ENCODE measurements at places on chromosomes 13 and 19.
A peak's percentile ranks its signal among the peaks of the same experiment; 100 is the strongest.

GRCh38 chr13:110123041-110123809, 183.7 kb downstream of the COL4A1 start:
- DNase-seq: no peak

- peak; percentile 93 for DNase-seq
Measured at GRCh38 chr19:56121180-56122167, at the start of gene ZNF787. Gene ZNF787 (minus strand): TSS chr19:56121295. CDS start chr19:56103217, 18,078 bp downstream.

- DNase-seq: no peak
Measured at GRCh38 chr19:41957161-41957837, 1.8 kb downstream of the RABAC1 start.

GRCh38 chr19:46265217-46265828, 31.5 kb upstream of the HIF3A start:
- DNase-seq: peak; percentile 71

DNA sequence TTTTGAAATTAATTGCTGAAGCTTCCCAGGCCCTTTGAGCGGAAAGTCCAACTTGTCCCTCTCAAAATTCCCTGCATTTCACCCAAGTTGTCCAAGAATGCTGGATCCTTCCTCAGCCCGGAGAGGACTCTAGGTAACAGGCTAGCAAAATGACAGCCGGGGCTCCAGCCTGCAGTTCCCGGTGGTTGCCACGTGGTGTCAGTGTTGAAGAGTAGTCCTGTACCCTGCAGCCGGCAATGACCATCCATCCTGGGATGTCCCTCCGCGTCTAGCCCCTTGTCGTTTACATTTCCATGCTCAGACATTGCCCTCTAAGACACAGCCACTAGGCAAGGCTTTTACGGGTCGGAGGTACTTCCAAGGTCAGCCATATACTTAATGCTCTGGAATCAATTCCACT, 31.4 kb upstream of the MTIF3 start:
- no peak for DNase-seq

GRCh38 chr19:28794301-28794700, 418.6 kb downstream of the UQCRFS1 start:
- DNase-seq: no peak

- DNase-seq: no peak
Measured at GRCh38 chr13:40172149-40172591, 494.3 kb downstream of the FOXO1 start.

- no peak for DNase-seq
Measured at GRCh38 chr13:43362556-43362955, 339.2 kb downstream of the DNAJC15 start.

DNA sequence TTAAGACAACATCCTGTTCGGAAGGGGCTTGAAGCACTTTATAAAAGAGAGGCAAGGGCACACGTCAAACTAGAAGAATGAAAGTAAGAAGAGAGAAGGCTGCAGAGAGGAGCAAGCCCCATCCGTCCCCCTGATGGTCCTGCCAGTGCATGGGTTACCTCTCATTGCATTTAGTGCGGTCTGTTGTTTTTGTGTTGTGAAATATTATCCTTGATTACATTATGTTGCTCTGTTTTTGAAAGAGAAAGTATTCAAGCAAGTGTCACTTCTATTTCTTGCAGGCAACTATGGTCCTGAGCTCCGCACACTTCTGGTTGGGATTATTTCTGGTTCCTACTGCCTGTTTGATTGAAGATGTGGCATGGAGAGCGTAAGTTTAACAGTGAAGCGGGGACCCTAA, 90.5 kb downstream of the SHISA2 start:
- DNase-seq: no peak

DNA sequence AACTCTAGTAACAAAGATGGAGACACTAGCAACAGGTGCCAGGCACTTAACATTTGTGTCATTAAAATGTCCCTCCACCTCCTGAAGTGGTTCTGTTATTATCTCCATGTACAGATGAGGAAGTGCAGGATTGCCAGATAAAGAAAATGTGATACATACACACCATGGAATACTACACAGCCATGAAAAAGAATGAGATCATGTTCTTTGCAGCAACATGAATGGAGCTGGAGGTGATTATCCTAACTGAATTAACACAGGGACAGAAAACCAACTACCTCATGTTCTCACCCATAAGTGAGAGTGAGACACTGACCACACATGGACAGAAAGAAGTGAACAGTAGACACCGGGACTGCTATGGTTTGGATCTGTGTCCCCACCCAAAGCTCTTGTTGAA, 60.5 kb downstream of the ZNF557 start:
- DNase-seq: no peak

- no peak for DNase-seq
Measured at GRCh38 chr19:41859213-41859617, 840 bp upstream of the RPS19 start.

GRCh38 chr19:52691215-52691610, 43.6 kb downstream of the ZNF611 start:
- DNase-seq: no peak

GRCh38 chr19:38373907-38374331, 452 bp upstream of the PSMD8 start:
- no peak for DNase-seq

- DNase-seq: no peak
Measured at GRCh38 chr13:27920677-27921420, 1.0 kb downstream of the PDX1 start.

- DNase-seq: no peak
Measured at GRCh38 chr13:97934590-97934989, 18.9 kb upstream of the IPO5 start.

GRCh38 chr19:2381148-2381820, 21.2 kb downstream of the TMPRSS9 start:
- peak; percentile 76 for DNase-seq

DNA sequence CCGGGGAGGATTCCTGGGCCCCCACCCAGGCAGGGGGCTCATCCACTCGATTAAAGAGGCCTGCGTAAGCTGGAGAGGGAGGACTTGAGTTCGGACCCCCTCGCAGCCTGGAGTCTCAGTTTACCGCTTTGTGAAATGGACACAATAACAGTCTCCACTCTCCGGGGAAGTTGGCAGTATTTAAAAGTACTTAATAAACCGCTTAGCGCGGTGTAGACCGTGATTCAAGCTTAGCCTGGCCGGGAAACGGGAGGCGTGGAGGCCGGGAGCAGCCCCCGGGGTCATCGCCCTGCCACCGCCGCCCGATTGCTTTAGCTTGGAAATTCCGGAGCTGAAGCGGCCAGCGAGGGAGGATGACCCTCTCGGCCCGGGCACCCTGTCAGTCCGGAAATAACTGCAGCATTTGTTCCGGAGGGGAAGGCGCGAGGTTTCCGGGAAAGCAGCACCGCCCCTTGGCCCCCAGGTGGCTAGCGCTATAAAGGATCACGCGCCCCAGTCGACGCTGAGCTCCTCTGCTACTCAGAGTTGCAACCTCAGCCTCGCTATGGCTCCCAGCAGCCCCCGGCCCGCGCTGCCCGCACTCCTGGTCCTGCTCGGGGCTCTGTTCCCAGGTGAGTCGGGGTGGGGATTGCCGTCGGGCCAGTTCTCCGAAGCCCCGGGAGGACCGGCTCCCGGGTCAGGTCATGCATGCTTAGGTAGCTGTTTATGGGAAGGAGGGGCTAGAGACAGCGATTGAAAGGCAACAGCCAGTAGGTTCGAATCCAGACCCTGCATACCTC, at the start of gene ICAM1:
ICAM1 (plus strand) TSS at position 505 of the 779 bp plus-strand sequence; CDS start at position 545, 40 bp downstream.
- DNase-seq: peak; percentile 43

GRCh38 chr13:22061371-22061805, 390.5 kb downstream of the FGF9 start:
- no peak for DNase-seq

DNA sequence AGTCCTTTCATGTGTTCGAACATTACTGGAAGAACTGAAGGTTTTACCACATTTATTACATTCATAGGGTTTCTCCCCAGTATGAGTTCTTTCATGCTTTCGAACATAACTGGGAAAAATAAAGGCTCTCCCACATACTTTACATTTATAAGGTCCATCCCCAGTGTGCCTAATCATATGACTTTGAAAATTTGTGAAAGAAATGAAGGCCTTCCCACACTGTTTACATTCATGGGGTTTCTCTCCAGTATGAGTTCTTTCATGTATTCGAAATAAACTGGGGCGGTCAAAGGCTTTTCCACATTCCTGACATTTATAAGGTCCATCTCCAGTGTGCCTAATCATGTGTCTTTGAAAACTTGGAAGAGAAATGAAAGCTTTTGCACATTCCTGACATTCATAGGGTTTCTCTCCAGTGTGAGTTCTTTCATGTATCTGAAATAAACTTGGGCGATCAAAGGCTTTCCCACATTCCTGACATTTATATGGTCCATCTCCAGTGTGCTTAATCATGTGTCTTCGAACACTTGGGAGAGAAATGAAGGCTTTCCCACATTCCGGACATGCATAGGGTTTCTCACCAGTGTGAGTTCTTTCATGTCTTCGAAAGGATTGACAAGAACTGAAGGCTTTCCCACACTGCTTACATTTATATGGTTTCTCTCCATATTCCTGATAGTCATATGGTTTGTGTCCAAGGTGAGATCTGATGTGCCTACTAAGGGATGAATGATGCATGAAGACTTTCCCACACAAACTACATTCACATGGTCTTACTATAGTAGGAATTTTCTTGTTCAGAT, 24.0 kb downstream of the ZNF564 start:
- DNase-seq: no peak

- no peak for DNase-seq
Measured at GRCh38 chr19:16571822-16572331, 338 bp downstream of the SLC35E1 start.

DNA sequence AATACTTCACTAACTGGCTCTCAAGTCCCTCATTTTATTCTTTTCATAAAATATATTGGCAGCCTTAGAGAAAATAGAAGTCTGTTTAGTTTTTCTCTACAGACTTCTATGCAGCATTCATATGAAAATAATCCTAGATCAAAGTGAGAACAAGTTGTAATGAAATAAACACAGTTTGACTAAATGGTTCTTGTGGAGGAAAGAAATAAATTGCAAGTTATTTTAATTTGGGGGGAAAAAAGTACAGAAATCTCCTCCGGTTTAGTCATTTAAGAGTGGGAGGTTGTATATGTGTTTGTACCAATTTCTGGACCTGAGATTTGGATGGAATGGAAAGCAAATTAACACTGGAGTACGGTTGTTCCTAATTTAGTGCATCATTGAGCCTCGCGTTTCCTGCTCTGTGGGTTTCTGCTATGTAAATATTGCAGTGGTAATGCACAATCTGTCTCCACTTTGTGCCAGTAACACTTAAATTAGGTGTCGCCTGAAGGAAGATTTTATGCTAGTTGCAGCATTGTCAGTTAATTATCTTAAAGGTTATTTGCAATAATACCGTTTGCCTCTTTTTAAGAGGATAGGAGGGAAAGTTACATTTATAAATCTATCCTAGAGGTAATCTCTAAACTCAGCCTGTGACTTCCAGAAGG, 100.2 kb downstream of the ZIC5 start:
- DNase-seq: no peak

DNA sequence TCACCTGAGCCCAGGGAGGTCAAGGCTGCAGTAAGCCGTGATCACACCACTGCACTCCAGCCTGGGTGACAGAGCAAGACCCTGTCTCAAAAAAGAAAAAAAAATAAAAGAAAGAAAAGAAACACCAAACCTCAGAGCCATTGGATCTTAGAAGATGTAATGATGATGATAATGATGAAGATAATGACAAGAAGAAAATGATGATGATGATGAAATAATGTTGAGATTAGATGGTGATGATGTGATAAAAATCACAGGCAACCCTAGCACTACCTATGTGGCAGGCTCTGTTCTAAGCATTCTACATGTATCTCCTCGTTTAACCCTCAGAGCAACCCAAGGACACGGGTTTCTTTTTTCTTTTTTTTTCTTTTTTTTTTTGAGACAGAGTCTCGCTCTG, 20.1 kb upstream of the HNRNPUL1 start:
- no peak for DNase-seq

DNA sequence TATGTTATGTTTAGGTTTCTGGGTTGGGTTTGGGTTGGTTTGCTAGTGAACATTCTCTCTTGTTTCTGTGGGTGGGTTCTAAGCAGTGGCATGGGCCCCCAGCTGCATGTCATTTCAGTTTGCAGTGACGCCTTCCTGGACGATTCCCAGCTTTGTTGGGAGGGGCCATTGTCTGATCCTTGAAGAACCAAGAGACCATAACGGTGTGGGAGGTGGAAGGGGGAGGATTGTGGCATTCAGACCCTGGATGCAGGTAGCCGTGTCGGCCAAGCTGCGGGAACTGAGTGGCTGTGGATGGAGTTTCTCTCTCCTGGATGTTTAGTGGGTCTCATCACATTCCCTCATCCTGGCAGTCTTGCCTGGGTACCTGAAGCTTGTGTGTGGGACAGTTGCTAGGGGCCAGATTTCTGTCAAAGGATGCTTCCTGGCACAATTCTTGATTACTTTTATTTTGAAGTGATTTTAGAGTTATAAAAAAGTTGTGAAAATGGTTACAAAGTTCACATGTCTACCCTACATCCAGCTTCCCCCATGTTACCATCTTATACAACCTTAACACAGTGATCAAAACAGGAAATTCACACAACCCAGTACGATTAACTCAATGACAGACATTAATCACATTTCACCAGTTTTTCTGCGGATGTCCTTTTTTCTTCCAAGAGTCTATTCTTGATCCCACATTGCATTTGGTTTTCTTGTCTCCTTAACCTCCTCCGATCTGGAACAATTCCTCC, 123.8 kb downstream of the SIPA1L3 start:
- DNase-seq: no peak

- no peak for DNase-seq
Measured at GRCh38 chr19:10189616-10190015, 5.1 kb downstream of the DNMT1 start.
